ENCODE measurements at places on chromosomes 4 and X.

- no peak for DNase-seq
Observed at GRCh38 chr4:159292137-159292896, 189.4 kb downstream of the RAPGEF2 start.

DNA sequence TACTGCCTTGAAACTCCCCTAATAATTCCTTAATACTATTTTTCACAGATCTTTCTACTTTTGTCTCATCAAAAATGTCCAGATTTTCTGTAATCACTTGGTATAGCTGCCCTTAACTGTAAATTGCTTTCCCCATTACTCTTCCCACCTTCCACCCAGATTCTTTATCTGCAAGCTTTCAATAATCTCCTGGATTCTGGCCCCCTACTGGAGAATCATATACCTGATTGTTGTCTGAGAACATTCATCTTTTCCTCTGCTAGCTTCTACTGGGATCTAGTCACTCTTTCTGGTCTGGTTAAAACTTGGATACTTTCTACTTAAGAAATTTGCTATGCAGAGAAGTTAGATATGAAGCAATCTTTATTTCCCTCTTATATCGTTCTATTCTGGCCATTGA lies 552.6 kb downstream of the PCDH19 start:
- DNase-seq = no peak

- no peak for DNase-seq
Observed at GRCh38 chr4:172168888-172169287, 355.7 kb downstream of the GALNTL6 start.

DNA sequence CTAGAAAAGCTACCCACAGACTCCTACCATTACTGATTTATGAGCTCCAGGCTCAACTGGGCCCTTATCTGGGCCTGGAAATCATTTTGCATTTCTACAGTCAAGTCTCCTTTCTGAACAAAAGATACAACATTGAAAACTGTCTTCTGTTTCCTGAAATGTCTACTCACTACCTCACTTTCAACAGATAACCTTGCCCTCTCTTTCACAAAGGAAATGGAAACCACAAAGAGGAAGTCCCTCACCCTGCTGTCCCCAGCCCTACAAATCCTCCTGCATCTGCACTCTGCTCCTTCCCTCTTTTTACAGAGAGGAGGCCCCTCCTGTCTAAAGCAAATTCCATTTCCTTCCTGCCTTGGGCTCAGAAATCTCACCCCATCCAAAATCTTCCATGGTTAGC lies 24.8 kb upstream of the CYBB start:
- DNase-seq = no peak

GRCh38 chr4:124437853-124438495 lies 274.6 kb downstream of the ANKRD50 start:
- DNase-seq = peak; percentile 17

GRCh38 chr4:48968814-48969213 lies 17.3 kb upstream of the CWH43 start:
- DNase-seq = peak; percentile 80

DNA sequence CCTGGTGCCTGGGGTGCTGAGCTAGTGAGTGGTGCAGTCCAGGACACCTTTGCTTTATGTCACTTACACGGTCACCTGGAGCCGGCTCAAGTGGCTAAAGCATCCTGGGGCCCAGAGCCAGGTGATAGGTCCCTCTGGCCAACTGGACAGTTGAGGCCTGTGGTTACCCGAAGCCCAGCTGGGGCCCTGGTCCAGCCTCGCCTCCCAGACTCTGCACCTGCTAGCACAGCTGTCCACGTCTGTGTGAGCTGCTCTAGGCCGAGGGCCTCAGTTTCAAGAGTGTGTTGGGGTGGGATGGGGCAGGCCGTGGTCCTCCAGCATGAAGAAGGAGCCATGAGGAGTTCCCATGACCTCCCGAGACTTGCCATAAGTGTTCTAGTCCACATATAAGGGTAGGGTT lies 7.7 kb upstream of the ADD1 start:
- DNase-seq = no peak

- DNase-seq = no peak
Observed at GRCh38 chrX:83345298-83345697, 162.8 kb upstream of the POU3F4 start.

DNA sequence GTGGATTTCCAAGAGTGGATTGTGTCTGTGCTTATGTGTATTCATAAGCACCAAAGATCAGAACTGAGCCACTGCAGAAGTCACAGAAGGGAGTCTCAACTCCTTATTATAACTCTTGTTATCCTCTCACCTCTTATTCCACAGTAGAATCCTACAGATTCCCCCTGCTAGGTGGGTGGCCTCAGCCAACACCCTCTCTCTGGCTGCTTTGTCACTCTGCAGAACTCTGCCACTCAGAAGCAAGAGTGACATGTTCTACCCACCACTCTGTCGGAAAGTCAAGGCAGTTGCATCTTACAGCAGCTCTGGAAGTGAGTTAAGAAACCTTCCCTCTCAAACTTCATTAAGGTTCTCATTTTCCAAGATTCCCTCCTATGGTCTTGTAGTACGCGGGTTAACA lies 41.9 kb downstream of the PTCHD1 start:
- no peak for DNase-seq

GRCh38 chrX:109622270-109622669 lies 2.7 kb downstream of the KCNE5 start:
- DNase-seq = no peak

GRCh38 chr4:111435986-111436744 lies 709.1 kb upstream of the FAM241A start:
- no peak for DNase-seq

- no peak for DNase-seq
Observed at GRCh38 chr4:108350332-108350731, 181.6 kb upstream of the LEF1 start.

- no peak for DNase-seq
Observed at GRCh38 chrX:72122621-72123337, 8.9 kb downstream of the RTL5 start.

DNA sequence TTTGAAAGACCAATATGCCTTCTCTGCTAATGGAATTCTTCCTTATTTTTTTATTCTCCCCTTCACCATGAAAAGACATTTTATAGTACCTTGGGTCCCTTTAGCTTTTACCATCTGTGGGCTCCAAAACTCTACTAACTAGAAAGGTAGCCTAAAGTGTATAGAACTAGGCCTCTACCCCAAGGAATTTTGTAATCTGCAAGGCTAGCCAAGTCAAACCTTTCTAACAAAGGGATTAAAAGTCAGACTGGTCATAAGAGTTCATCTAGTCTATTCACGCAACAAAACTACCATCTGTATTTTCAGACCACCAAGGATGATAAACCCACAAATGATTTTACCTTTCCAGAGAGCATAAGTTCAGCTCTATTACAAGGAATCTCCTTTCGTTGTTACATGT lies 189.5 kb upstream of the DCAF8L1 start:
- no peak for DNase-seq

GRCh38 chr4:101370663-101371210 lies 23.4 kb upstream of the PPP3CA start:
- DNase-seq = no peak

DNA sequence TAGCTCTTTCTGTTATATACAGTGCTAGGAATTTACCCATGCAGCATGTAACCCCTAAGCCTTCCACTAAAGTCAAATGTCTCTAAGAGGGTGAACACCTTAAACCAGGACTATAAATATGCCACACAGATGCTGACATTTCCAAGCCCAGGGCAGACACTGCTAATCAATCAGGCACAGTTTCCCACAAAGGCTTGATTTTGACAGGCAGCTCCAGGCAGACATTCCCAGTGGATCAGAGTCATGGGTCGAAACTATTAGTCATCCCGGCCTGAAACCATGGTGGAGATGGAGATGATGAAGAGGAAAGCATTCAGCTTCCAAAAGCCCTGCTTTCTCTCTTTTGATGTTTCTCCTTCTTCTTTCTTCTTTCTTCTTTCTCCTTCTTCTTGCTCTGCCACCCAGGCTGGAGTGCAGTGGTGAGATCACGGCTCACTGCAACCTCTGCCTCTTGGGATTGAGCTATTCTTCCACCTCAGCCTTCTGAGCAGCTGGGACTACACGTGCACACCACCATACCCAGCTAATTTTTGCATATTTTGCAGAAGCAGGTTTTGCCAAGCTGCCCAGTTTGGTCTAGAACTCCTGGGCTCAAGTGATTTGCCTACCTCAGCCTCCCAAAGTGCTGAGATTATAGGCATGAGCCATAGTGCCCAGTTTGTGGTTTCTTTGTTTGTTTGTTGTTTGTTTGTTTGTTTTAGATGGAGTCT lies 21.0 kb upstream of the SORCS2 start:
- no peak for DNase-seq

DNA sequence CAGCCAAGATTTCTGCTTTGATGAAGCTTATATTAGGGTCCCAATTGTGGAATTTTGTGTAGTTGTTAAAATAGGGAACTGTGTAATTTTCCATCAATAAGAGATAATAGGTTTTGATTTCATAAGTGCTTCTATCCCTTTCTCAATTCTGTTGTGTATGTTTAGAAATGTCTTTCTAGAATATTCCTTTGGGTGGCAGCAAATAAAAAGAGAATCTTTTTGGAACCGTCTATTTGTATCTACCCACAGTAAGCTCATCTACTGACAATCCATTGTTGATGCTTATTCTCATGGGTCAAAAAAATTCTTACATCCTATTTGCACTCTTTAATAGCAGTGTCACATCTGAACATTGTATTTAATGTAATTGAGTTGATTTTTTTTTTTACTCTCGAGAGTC lies 61.7 kb downstream of the TMA16 start:
- no peak for DNase-seq

DNA sequence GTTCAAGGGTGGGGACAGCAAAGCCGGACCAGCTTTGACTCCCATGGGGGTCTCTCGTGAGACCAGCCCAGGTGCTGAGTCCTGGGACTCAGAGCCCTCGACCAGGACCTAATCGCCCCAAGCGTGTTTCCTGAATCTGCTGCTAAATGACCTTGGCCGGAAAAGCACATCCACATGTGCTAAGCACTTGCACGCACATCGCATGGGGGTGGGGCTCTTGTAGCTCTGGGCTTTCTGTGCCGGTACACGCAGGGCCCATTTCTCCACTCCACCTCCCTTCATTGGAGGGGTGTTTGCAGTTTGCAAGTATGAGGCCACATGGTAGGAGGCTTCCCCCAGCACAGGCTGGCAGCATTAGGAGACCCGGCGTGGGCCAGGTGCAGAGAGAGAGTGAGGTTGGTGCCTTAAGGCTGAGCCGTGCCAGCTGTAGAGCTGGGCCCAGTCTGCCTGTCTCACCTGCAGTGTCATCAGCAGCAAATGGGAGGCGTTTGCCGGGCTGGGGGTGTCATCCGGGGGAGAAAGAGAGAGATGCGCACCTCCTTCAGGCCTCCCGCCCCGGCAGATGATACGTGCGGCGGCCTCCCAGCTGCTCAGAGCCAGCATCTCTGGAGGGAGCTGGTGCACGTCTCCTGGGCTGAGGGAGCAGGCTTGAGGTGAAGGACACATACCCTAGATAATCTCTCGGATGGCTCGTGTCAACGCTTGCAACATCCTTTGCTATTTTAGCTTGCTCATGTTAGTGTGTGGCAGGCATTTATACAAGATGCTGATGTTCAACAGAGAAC lies 45.2 kb upstream of the CLCN4 start:
- peak; percentile 28 for DNase-seq

DNA sequence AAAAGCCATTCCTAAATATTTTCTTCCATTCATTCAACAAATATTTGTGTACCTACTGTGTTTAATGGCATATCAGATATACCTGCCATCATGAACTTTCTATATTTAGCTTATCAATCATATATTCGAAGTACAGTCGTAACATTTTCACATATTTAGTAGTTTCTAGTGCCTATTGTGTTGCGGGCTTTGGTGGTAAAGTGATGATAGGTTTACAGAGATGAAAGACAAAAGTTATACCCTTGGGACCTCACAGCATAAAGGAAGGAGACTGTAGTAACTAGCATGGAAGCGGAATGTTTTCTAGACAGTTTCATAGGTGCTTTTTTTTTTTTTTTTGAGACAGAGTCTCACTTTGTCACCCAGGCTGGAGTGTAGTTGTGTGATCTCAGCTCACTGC lies 39.5 kb downstream of the RBPJ start:
- DNase-seq = no peak

DNA sequence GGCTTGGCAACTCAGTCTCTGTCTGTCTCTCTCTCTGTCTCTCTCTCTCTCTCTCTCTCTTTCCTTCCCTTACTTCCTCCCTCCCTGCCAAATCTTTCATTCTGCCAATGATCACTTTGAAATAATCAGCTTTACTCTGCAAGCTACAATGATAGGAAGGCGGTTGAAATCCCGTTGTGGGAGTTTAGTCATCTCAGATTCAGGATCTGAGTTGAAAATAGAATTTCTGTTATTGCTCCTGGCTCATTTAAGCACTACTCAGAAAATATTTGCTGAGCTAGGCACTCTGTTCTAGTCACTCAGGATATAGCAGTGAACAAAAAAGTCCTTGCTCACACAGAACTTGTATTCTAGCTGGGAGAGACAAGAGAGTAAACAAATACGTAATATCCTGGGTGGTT lies 56.3 kb upstream of the DCTD start:
- peak; percentile 67 for DNase-seq

DNA sequence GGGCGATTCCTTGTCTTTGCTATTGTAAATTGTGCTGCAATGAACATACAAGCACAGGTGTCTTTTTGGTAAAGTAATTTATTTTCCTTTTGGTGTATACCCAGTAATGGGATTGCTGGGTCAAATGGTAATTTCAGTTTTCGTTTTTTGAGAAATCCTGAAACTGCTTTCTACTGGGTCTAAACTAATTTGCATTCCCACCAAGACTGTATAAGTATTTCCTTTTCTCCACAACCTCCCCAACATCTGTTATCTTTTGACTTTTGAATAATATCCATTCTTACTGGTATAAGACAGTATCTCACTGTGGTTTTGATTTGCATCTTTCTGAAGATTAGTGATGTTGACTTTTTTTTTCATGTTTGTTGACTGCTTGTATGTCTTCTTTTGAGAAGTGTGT lies 2506.0 kb downstream of the PCDH7 start:
- no peak for DNase-seq

GRCh38 chr4:956531-957230 lies 16.7 kb downstream of the DGKQ start:
- DNase-seq = no peak

DNA sequence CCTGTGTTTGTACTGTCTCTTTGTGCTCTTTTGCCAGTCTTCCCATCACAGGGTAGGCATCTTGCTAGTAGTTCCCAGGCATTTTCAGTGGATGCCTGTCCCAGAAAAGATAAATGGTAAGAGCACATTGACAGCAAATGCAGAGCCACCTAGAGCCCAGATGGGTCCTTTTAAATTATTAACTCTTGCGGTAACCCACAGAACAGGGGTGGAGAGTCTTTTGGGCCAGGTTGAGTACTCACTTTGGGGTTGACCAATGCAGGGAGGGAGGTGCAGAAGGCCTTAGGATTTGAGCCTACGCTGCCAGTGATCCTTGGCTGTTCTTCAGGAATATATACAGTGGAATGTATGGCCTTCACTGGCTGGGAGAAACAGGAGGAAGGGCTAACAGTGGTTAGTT lies 173.8 kb downstream of the MSN start:
- DNase-seq = no peak

- DNase-seq = no peak
Observed at GRCh38 chrX:41087201-41087600, 2.0 kb downstream of the USP9X start.

Data from cardiac fibroblast (primary cell).